Endothelial cell of umbilical vein (primary cell): ENCODE measurements at places on chromosomes 13 and 19. TPM values are rescaled to one million over a fixed set of nuclear protein-coding genes. Genes with fewer than 3 reads are reported as not detected.

DNA sequence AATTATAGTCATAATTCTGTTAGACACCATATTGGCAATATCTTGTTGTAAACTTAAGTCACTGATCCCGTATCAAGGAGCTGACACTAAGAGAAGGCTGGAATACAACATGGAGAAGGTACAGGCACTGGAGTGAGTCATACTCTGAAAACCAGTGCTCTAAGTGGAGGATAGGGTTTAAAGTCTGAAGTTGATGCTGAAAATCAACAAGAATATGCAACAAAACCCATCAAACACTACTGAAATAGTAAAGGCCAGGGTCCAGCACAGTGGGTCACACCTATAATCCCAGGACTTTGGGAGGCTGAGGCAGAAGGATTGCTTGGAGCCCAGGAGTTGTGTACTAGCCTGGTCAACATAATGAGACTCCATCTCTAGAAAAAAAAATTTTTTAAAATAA lies 73.2 kb upstream of the KLF5 start:
- DNase-seq, result no peak

The ZNF560 gene
- not detected in 2 replicates for total RNA-seq

The CALR3 gene
- not detected in 2 replicates for total RNA-seq

GRCh38 chr13:50125554-50126262 lies 110.5 kb downstream of the KCNRG start:
- peak; percentile 86 for DNase-seq

- no peak for DNase-seq
Observed at GRCh38 chr13:19960653-19960976, 2.1 kb downstream of the ZMYM2 start.

DNA sequence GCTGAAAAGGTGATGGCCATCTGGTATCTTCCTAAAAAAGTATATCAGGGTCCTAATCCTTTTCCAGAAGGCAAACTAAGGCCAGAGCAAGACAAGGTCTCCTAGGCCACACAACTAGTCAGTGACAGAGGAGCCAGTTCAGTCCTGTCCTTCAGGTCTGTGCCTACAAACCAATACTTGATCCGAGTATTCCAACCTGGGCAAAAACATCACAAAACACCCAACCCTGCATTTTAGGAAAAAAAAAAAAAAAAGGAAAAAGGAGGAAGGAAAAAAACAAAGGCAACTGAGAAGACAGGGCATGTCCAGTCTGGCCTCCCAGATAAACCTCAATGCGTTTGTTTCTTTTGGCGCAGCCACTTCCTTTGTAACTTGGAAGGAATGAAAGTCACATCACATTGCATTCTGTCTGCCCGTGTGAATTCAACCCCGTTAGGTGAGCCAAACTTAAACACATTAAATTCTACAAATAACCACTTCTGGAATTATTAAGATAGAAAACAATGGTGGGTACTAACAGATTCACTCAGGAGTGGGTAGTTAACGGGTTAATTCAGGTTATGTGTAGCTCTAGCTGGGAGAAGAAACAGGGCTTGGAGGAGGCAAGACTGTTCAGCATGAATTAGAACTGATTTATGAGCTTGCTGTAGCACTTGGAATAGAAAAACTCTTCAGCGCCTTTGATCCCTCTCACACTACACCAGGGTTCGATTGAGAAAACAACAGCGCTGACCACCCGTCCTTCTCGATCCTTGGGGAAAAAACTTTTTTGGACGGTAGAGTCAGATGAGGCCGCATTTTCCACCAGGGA lies 43.0 kb upstream of the HNRNPA1L2 start:
- DNase-seq, result peak; percentile 92

DNA sequence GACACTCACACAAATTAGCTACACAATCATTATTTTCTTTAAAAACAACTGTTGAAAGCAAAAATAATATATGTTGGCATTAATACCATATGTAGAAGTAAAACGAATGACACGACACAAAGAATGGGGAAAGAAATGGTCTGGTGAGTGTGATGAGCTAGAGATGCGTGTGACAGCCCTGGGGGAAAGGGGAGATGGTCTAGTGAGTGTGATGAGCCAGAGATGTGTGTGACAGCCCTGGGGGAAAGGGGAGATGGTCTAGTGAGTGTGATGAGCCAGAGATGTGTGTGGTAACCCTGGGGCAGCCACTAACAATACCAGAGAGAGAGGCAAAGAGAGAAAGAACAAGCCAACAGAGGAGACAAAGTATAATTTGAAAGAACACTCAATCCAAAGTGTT lies 22.3 kb upstream of the LAMP1 start:
- no peak for DNase-seq

GRCh38 chr13:42885325-42885724 lies 103.9 kb downstream of the FAM216B start:
- no peak for DNase-seq

- peak; percentile 24 for DNase-seq
Observed at GRCh38 chr13:26476111-26476781, 81.2 kb upstream of the WASF3 start.

The ZNF649 gene
- 8.6 and 9.0 TPM in 2 replicates for total RNA-seq

DNA sequence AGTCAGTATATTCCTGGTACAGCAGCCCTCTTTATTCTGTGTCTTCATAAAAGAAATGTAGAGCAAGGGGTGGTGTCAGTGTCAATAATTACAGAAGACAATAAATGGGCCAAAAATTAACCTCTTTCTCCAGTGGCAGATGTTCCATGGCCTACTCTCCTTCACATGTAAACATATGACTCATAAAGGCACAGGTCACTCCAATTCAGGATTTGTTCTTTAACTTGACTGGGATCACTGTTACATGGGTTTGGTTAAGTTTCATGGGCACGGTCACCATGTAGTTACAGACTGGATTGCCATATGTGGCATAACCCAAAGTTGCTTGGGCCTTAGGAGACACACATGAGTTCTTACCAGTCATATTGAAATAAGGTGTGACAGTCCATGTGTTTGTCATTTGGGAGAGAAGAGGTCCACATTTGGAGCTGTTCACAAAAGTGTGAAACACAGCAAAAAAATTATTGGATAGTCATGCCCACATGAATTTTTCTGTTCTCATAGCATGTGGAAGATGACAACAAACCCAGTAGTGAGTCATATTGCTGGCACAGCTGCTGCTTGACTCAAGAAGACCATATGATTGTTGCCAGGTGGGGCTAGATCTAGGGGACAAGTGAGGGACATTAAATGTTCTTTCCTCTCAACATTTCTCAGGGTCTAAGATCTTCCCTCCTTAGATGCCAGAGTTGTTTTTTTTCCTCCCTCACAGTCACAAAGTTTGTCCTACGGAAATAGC lies 68.1 kb upstream of the HTR2A start:
- no peak for DNase-seq

GRCh38 chr19:18122860-18123795 lies 25.6 kb downstream of the MAST3 start:
- DNase-seq, result no peak

- no peak for DNase-seq
Observed at GRCh38 chr13:98451676-98452470, 125.0 kb downstream of the STK24 start.

The SIGLECL1 gene
- total RNA-seq, result not detected in 2 replicates

GRCh38 chr19:33622809-33623511 lies 1.2 kb downstream of the CHST8 start:
- no peak for DNase-seq

The TTYH1 gene
- not detected in 2 replicates for total RNA-seq

DNA sequence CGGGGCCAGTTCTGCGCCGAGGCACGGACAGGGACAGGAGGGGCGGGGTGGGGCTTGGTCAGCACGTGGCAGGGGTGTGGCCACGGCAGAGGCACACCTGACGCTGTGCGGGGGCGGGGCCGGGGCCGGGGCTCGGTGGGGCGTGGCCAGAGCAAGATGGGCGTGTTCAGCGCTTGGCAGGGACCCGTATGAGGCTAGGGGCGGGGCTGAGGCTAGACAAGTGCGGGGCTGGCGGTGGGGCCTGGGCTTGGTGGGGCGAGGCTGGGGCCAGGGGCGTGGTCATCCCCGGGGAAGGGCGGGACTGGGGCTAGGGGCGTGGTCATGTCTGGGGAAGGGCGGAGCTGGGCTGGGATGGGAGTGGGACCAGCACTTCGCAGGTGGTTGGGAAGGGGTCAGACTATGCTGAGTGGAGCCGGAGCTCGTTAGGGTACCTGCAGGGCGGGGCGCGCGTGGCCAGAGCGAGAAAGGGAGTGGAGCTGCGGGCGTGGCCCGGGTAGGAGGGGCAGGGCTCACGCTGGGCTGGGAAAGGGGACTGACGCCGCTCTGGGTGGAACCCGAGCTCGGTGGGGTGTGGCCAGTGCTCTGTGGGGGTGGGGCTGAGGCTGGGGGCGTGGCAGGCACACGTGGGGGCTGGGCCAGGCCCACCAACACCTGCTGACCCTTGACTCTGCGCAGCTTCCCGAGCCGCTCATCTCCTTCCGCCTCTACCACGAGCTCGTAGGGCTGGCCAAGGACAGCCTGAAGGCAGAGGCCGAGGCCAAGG lies 12.8 kb downstream of the POLR2E start:
- peak; percentile 40 for DNase-seq
